CD4-positive, alpha-beta T cell treated with Interleukin-2 at 100 ng/mL for 4 hours (primary cell): ENCODE measurements at places on chromosomes 16 and 17.

DNA sequence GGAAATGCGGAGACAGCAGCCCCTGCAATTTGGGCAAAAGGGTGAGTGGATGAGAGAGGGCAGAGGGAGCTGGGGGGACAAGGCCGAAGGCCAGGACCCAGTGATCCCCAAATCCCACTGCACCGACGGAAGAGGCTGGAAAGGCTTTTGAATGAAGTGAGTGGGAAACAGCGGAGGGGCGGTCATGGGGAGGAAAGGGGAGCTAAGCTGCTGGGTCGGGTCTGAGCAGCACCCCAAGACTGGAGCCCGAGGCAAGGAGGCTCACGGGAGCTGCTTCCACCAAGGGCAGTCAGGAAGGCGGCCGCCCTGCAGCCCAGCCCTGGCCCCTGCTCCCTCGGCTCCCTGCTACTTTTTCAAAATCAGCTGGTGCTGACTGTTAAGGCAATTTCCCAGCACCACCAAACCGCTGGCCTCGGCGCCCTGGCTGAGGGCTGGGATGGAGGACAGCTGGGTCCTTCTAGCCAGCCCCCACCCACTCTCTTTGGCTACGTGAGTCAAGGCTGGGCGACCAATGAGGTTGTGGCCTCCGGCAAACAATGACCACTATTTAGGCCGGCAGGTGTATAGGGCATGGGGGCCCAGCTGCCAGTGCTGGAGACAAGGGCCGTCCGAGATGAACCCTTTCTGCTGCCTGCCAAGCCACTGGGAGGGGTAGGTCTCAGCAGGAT lies 507 bp downstream of the SERPINF1 start:
- no peak for DNase-seq

GRCh38 chr17:46046957-46047356 lies 47.9 kb downstream of the STH start:
- no peak for DNase-seq

GRCh38 chr17:64728041-64728695 lies 66.1 kb upstream of the SMURF2 start:
- no peak for DNase-seq

DNA sequence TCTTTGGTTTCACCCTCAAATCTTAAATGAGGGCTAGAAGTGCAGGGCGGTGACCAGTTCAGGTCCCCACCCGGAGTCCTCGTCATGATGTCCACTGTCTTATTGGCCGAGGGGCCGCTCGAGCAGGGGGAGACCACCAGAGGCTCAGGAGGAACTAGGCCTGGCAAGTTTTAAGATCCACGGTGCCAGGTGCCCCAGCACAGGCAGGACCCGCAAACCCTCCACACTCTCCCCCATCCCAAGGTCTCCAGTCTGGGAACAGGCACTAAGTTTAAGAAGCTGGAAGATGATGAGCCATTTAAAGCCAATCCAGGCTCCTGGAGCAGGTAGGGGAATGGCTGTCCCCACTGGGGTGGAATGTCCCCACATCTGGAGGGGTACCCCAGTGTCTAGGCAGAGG lies 4.1 kb downstream of the DLX3 start:
- DNase-seq, result no peak

- peak; percentile 82 for DNase-seq
These were observed at the start of gene CCL5 for GRCh38 chr17:35879773-35880654. TSS of gene CCL5 (minus strand) at chr17:35880360.
